ENCODE measurements at places on chromosomes 13 and 19.

GRCh38 chr19:16382775-16383543 is 58.3 kb downstream of the KLF2 start:
- peak; percentile 72 for DNase-seq

GRCh38 chr13:18996221-18996620 is 185.4 kb downstream of the TUBA3C start:
- DNase-seq = no peak

DNA sequence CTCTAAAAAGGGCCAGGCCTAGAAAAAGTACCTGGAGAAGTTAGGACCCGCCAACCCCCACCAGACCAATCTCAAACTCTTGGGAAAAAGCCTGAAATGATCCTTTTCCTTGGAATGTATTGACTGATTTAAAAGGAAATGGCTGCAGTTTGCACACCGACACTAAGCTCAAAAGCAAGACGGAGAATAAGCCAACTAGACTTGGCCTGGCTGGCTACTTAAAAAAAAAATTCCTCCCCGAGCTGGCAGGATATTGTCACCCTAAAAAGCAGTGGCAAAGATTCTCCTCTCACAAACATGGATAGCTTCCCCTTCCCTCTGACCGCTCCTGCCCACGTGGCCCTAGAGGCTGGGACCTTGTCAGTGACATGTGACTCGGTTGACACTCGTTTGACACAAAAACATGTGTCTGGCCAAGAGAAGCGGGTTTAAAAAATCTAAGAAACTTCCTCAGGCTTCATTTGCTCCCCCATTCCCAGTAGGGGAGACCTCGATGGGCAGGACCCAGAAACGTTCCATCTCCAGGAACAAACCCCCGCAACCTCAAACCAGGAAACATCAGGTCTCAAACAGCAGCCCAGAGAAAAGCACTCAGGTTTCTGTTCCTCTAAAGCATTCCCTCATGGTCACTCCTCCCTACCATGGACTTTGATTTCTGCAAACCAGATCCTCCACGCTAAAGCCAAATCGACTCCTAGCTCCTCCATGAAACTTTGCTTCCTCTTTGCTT is 1.3 kb downstream of the RFX1 start:
- DNase-seq = no peak

DNA sequence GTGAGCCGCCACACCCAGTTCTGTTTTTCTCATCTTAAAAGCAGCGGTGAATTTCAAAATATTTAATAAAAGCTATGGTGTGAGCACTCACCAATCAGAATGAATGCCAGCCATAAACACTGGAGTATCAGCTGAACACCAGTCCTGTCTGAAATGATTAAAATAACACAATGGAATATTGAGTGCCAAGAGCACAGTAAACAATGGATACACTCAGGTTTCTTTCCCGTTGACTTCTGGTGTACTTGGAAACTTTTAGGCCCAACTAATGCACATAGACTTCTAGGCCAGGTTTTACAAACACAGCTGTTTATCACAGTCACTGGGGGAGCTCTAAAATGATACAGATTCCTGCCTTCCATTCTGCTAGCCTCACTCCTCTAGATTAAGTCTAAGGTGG is 68.3 kb downstream of the SLC6A16 start:
- no peak for DNase-seq

DNA sequence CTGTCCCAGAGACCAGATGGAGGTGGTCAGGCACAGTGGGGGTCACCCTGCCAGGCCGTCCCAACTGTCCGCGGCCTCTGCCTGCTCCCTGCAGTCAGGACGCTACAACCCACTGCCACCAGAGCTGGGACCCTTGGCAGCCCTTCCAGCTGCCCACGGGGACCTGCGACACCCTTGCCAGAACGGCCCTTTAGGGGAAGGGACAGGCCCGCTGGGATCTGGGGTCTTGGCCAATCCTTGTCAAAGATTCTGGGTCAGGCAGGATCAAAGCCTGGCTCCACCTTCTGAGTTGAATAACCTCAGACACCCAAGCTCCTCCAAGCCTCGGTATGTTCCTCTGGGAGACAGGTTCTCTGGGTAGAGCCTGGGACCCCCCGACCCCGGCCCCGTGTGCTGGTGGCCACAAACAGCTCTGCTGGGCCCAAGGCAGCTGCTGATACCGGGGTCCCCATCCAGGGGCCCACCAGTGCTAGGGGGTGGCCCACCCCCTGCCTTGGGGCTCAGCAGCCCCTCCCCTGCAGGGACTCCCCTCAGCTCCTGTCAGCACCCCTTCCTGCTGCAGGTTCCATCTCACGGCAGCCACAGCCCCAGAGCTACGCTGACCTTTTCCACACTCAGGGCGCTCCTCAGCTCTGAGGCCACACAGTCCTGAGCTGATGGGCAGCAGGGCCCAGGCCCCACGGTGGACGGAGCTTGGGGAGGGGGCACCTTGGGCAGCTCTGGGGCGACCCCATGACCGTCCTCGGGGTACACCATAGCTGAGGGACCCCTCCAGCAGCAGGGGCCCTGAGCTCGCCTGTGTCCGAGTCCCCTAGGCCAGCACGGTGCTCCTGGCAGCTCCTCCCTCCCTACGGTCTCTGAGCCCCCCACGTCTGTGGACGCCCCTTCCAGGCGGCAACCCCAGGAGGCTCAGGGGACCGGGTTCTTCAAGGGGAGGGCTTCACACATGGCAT is 18.4 kb downstream of the SBNO2 start:
- DNase-seq = no peak

- DNase-seq = peak; percentile 44
These were observed 73.4 kb upstream of the FLT1 start for GRCh38 chr13:28568286-28568685.

DNA sequence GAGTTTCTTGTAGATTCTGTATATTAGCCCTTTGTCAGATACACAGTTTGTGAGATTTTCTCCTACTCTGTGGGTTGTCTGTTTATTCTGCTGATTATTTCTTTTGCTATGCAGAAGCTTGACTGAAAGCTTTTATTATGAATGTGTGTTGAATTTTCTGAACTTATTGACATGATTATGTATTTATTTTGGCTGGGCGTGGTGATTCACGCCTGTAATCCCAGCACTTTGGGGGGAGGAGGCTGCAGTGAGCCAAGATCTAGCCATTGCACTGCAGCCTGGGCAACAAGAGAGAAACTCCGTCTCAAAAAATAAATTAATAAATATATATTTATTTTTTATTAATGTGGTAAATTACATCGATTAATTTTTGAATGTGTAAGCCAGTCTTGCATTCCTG is 78.9 kb downstream of the DNAJC15 start:
- no peak for DNase-seq

DNA sequence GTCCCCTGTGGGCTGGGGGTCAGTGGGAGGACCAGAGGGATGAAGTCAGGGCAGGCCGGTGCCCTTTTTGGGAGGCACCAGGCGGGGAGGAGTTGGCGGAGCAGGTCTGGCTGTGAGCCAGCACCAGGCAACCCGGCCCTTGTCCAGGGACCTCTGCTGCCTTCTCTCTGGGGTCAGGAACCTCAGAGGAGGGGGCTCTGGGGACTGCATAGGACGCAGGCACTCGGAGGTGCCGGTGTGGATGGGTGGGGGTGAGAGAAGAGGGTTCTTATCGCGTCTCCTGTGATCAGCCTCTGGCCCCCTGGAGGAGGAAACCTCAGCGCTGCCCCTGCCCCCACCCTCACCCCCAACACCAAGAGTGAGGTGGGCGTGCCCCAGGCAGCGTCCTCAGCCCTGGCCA is 16.5 kb downstream of the DPF1 start:
- no peak for DNase-seq

All from NCI-H2029 (cell line).